ENCODE measurements at places on chromosomes 4 and X.

- no peak for DNase-seq
Observed at GRCh38 chr4:113884655-113885054, 94.8 kb downstream of the ARSJ start.

GRCh38 chrX:2756548-2756947, 4.7 kb downstream of the XG start:
- DNase-seq = no peak

DNA sequence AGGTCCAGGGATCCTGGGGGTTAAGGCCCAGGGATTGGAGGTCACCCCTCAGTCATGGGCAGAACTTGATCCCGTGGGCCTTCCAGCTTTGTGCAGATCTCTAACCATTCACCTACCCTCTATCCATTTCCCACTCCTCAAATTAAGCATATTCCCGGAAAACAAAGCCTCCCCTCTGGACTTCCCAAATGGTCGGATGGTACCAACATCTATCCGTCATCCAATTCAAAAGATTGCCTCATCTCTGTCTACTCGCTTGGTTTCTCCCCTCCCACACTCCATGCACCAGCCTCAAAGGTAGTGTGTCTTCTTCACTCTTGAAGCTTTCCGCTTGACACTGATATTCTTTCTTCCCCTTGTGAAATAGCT, 473 bp upstream of the BCLAF3 start:
- DNase-seq = no peak

- DNase-seq = no peak
Observed at GRCh38 chr4:184751585-184751956, 17.7 kb upstream of the CENPU start.

DNA sequence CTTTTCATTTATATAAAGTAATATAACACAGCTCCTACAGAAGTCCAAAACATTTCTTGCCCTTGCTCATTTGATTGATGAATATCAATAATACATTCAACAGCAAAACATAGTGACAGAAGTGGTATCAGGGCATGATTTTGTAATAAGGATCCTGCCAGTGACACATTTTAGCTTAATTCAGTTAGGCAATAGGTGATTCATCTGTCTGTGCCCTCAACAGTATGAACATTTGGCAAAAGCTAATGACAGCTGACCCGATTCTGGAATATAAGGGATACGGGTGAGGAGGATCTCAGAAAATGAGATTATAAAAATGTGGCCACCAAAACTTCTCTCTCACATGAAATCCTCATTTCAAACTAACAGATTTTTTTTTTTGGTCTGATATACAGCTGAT, 294.0 kb downstream of the CAMK2D start:
- no peak for DNase-seq

- no peak for DNase-seq
Observed at GRCh38 chr4:113101669-113102068, 52.2 kb downstream of the ANK2 start.
